ENCODE measurements at places on chromosomes 13 and 19.

DNA sequence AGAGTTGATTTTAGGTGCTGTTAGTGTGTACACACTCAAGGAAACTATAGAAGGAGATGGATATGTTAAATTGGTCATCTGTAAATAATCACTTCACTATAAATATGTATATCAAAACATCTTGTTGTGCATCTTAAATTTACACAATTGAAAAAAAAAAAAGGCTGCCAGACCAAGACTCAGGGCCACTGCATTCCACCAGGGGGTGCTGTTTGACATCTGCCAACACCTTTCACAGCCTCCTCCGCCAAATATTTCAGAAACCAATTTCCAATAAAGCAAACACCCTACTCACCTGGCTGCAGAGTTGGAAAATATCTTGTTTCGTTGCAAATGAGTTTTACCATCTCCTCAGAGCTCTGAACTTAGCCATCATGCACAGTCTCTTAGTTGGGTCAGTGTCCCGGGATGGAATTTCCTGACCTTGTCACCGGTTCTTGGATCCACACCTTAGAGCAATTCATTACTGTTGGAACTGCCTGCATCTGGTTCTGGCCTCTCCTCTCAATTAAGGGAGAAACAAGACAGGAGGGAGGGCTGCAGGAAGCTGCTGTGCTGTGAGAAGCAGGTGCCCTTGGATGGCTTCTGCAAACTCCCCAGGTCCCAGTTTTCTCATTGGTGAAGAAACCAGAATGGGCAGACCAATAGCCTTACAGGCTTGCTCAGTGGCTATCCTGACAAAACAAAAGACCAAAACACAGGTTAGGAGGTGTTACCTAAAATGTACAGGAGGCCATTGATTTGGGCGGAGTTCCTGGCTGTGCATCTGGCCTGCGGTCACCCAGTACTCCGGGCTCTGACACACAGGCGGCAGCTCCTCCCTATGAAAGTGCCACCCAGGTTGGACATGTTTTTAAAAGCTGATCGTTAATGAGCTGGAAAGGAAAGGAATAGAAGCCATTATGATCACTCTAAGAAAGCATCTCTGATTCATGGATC is 746.6 kb downstream of the UQCRFS1 start:
- peak; percentile 78 for DNase-seq

DNA sequence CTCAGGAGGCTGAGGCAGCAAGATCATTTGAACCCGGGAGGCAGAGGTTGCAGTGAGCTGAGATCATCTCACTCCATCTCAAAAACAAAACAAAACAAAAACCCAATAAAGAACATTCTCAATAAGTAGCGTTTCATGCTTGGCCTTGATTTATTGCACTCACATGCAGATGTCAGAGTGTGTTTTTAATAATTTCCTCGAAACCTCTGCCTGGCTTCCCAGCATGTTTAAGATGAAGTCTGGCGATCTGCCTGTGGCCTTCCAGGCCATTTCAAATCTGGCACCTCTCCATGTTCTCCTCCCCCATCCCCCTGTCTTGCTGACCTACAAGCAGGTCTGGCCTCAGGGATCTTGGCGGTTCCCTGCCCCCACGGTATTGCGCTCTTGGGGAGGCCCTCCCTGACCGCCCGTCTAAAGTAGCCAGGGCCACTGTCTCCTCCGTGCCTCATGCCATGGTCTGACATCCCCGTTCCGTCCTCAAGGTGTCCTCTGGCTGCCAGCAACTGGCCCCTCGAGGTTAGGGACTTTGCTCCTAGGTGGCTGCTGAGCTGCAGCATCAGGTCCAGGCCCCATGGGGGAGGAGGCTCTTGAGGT is 1.6 kb downstream of the WDR88 start:
- peak; percentile 26 for DNase-seq

DNA sequence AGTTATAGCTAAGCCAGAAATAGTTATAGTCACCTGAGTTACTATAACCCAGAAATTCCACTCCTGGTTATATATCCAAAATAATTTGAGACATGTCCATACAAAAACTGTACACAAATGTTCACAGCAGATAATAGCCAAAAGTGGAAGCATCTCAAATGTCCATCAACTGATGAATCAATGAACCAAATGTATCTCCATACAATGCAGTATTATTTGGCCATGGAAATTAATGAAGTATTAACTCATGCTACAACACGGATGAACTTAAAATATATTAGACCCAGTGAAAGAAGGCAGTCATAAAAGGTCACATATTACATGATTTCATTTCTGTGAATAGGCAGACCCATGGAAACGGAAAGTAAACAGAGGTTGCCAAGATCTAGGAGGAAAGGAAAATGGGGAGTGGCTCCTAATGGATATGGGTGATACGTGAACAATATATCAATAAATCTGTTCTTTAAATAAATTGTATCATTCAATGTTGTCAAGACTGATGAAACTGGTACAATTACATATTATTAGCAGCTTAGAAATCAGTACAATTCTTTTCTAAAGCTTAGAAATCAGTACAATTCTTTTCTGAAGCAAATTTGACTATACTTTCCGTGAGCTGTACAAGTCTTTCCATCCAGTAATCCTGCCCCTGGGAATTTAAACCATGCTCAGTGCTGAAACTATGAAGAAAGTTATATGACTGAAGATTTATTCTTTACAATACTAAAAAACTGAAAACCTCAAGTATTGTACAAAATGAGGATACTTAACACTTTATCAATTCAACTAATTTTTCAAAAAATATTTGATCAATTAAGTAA is 47.0 kb upstream of the DIAPH3 start:
- no peak for DNase-seq

GRCh38 chr13:52903320-52903719 is 54.9 kb upstream of the PCDH8 start:
- no peak for DNase-seq

DNA sequence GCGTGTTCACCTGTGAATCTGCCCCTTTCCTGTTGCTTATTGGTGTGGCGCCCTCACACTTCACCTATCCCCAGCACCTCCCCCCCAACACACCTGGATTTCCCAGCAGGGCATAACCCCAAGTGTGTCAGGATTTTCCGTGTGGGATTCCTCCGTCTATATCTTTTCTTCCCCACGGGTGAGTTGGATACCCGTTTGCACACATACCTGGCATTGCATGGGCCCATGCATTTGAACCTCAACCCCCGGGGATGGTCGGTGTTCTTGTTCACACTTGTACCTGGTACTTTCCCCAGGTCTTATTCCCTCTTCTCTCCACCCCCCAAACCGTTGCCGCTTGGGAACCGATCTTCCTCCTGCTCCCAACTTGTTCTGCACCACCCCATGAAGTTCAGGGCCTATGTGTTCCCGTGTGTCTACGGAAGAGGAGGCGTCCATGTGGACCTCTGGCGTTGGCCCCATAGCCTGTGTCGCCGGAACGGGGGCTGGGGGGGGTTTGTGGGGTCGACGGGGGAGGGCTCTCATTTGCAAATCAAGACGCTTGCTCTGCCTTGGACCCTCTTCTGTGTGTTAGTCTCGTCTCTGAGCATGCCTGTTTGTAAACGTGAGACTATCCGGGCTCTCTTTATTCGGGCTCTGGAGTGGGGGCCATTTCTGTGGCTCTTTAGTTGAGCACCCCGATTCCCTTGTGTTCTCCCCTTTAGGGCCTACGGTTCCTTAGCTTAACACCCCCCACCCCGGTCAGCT is 1.7 kb downstream of the PRR12 start:
- peak; percentile 19 for DNase-seq

DNA sequence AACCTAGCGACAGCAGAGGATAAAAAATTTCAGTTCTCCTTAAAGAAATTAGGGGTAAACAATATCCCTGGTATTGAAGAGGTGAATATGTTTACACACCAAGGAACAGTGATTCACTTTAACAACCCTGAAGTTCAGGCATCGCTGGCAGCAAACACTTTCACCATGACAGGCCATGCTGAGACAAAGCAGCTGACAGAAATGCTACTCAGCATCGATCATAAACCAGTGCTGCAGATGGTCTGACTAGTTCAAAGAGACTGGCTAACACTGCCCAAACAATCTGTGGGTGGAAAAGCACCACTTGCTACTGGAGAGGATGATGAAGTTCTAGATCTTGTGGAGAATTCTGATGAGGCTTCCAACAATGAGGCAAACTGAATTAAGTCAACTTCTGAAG is 19.9 kb upstream of the ACOD1 start:
- no peak for DNase-seq

- DNase-seq, result peak; percentile 63
Measured at GRCh38 chr19:58181902-58182576, 822 bp upstream of the ZNF274 start.

GRCh38 chr13:53013113-53013512 is 15.5 kb upstream of the OLFM4 start:
- no peak for DNase-seq

DNA sequence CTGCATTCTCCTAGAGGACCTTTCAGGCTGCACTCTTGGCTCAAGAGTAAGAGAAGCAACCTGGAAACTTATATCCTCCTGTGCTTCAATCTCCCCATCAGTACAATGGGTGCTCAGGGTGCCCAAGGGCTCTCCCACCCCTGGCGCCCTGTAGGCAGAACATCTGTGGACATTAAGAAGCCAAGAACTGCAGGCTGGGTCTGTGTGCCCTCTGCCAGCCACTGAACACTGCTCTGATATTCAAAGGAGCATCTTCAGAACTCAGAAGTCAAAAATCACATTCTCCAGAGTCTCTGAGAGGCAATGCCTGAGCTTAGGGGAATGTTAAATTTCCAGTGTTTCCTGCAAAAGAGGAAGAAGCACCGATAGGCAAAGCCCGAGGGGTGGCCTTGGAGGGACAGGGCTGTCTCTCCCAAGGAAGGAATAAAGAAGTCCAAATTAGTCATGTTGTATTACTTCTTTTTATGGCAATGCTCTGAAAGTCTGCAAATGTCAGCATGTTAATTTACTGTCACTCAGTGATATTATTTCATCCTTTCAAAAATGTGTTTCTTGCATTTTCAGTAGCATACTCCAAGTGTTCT is 88.1 kb downstream of the TSHZ3 start:
- DNase-seq, result no peak

DNA sequence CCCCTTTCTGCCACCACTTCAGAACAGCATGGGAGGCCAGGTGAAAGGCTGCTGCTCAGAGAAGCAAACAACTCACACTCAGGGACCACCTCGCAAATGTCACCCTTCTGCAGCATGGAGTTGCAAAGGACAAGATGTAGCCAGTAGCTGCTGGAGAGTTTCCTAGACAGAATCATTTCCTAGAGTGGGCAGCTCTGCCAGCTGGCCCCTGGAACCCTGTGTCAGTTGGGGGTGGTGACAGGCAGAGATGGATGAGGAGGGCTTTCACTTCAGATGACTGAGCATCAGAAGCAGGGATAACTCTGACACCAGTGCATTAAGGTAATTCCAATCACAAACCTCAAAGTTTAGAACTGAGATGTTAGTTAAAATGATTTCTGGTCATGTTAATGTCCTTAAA is 34.4 kb upstream of the EPHX3 start:
- DNase-seq, result no peak

- DNase-seq, result peak; percentile 78
Measured at GRCh38 chr13:33111414-33112110, 95.3 kb downstream of the KL start.
